Urinary bladder (tissue), 4 donors: ENCODE measurements at places on chromosomes 5 and 9. TPM values are rescaled to one million over a fixed set of nuclear protein-coding genes. Genes with fewer than 3 reads are reported as not detected.

CLIC3 gene
- 11.0 TPM for polyA plus RNA-seq

PFN3 gene
- polyA plus RNA-seq = not detected

SV2C gene
- polyA plus RNA-seq = 0.56 TPM

SPINK4 gene
- 2.6 TPM for polyA plus RNA-seq

OSMR gene
- polyA plus RNA-seq = 62.4 TPM

NOXA1 gene
- 3.0 TPM for polyA plus RNA-seq

- DNase-seq = peak; percentile 64
These were observed 1.5 kb downstream of the ASS1 start for GRCh38 chr9:130446101-130446861.

GRCh38 chr5:171610686-171611085 lies 174.9 kb upstream of the SMIM23 start:
- DNase-seq = no peak

GRCh38 chr5:89946508-89946907 lies 463.0 kb downstream of the CETN3 start:
- DNase-seq = no peak

DNA sequence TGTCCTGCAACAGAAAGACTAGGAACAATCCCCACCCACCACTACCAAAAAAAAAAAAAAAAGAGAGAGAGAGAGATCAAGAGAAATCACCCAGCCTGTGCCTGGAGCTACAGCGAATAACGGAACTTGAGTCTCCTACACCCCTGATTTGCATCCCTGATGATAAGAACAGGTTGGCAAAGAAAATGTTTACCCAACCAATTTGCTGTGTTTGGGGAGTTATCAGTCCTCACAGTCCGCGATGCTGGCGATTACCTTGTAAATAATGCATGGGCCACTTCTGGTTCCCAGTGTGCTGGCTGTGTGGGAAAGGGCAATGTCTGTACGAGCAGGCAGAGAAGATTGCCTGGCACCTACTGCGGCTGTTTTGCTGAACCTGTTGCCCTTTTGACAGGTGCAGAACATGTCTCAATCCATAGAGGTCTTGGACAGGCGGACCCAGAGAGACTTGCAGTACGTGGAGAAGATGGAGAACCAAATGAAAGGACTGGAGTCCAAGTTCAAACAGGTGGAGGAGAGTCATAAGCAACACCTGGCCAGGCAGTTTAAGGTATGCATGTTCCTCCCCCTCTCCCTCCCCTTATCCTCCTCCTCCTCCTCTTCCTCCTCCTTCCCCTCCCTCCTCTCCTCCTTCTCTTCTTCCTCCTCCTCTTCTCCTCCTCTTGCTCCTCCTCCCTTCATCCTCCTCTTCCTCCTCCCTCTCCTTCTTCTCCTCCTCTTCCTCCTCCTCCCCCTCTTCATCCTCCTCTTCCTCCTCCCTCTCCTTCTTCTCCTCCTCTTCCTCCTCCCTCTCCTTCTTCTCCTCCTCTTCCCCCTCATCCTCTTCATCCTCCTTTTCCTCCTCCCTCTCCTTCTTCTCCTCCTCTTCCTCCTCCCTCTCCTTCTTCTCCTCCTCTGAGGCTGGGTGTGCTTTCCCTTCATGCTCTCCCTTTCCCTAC lies 8.3 kb downstream of the OLFM1 start:
- no peak for DNase-seq

DNA sequence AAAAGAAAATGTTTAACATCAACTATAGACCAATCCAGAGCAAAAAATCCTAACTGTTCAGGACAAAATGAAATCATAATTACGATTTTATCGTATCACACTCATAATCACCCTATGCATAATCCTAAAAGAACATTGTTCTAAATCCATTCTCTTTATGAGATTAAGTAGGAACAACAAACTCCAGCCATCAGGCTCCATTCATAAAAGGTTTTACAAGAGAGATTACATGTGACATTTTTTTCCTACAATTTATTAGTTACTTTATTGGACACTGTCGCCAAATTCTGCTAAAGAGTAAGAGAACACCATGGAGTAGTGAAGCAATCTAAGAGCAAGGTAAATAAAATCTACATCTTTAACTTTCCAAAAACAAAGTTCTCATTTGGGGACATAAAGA lies 198.0 kb downstream of the BNC2 start:
- no peak for DNase-seq

GRCh38 chr9:133973111-133973790 lies 18.9 kb downstream of the VAV2 start:
- DNase-seq = no peak

GRCh38 chr5:141412854-141413539 lies at the start of gene PCDHGA10:
Gene PCDHGA10 (plus strand): TSS chr5:141412987. CDS start chr5:141413176, 189 bp downstream.
- DNase-seq = no peak

GRCh38 chr5:5780253-5780652 lies 357.8 kb downstream of the ICE1 start:
- DNase-seq = no peak

GRCh38 chr5:14959399-14960119 lies 88.0 kb upstream of the ANKH start:
- DNase-seq = no peak

- DNase-seq = no peak
These were observed 269.8 kb downstream of the SYK start for GRCh38 chr9:91071184-91071990.

- DNase-seq = no peak
These were observed 601 bp downstream of the NNT start for GRCh38 chr5:43603344-43604217.

- no peak for DNase-seq
These were observed 97.0 kb upstream of the VLDLR start for GRCh38 chr9:2524601-2525000.

DNA sequence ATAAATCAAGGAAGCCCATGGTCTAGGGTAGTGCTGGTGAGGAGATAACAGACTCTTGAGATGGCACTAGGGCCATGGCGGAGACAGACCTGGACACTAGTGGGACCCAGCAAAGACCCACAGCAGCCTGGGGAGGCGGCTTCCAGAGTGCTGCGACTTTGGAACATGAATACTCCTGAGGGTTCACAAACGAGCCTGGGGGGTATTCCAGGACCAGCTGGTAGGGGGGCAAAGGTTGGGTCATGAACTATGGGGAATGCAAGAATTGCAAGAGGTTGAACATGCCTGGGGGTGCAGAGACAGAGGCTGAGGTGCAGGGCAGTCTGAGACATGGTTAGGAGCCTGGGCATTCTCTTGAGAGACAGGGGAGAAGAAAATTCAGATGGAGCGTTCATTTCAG lies 43.8 kb upstream of the SPTLC1 start:
- DNase-seq = no peak
